Muscle of back (tissue), 13 donors: ENCODE measurements at places on chromosomes 6 and 20.

GRCh38 chr6:5979650-5980420, 26.9 kb downstream of the NRN1 start:
- DNase-seq = peak; percentile 83

DNA sequence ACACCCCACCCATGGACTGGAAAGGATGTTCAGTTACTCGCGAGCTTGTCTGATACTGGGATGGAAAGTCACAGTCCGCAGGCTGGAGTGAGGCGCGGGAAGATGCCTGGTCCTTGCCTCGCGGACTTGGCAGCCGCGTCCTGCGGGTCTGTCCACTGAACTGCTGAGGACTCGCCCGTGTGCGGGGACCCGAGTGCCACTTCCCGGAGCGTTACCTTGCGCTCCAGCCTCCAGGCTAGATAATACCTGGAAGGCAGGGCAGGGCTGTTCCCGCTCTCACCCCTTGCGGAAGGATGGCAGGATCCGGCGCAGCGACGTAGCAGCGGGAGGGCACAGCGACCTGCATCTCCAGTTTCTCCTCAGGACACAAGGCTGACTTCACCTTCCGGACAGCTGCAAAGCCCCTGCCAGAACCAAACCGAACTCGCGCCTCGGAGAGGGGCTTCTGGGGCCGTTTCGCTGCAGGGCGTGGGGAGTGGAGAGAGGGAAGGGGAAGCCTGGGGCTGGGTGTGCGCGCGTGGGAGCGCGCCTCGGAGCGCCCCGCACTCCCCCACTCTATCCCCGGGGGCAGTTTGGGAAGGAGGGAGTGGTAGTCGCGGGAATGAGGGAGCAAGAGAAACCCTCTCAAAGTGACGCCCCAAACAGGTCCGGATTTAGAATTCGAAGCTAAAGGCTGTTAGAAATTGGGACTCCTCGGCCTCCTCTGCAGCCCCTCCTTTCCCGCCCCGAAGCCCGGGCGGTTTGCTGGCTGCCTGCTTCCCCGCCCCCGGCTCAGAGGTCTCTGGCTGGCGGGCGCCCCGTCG, at the start of gene KCNQ5:
Gene KCNQ5 (plus strand): TSS at position 774 of the 803 bp plus-strand sequence.
- peak; percentile 14 for DNase-seq

DNA sequence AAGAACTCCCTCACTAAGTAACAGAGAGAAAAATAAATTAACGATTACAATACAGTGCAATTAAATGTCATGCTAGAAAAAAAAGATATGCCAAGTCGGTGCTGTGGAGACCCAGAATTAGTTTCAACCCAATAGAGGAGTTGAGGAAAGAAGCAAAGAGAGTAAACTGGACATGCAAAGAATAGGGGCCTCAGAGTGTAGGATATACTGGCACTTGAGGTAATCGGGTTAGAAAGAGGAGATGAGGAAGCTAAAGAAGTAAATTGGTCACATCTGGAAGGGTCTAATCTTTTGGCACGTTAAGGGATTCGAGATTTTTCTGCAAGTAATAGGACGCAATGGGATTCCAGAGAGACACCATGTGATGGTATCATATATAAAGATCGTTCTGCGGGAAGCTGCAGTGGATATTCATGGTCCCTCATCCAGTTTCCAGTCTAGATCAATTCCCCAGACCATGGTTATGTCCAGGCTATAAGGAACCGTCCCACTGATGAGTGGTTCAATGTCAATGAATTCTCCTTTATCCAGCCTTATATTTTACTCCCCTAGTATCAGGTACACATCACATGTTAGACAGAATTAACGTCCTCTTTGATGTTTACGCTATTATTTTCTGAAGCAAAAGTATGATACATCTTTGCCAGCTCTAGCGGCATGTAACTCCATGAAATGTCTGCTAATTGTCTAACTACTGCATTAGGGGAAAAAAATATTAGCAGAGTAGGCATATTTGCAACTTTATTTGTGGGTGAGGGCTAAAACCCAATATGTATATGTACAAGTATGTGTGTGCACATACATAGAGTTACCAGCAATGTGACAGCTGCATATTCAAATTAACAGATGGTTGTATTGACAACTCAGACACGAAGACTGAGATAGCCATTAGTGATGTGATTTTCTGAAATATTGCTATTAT, 1.1 kb upstream of the TBC1D32 start:
- no peak for DNase-seq

GRCh38 chr6:14888575-14889000, 357.3 kb upstream of the JARID2 start:
- no peak for DNase-seq

- no peak for DNase-seq
Measured at GRCh38 chr6:167769408-167770190, 57.1 kb upstream of the AFDN start.

GRCh38 chr6:81552644-81553043, 199.8 kb downstream of the TENT5A start:
- no peak for DNase-seq

- DNase-seq = no peak
Measured at GRCh38 chr6:24330137-24330732, 27.6 kb downstream of the DCDC2 start.
